ENCODE measurements at places on chromosomes 1 and 21.

- no peak for DNase-seq
These were observed 72.7 kb upstream of the CNN3 start for GRCh38 chr1:94999456-95000131.

- DNase-seq: no peak
These were observed 153.8 kb upstream of the C1orf105 start for GRCh38 chr1:172266528-172267174.

GRCh38 chr1:165313903-165314302 lies 42.6 kb downstream of the LMX1A start:
- DNase-seq: no peak

DNA sequence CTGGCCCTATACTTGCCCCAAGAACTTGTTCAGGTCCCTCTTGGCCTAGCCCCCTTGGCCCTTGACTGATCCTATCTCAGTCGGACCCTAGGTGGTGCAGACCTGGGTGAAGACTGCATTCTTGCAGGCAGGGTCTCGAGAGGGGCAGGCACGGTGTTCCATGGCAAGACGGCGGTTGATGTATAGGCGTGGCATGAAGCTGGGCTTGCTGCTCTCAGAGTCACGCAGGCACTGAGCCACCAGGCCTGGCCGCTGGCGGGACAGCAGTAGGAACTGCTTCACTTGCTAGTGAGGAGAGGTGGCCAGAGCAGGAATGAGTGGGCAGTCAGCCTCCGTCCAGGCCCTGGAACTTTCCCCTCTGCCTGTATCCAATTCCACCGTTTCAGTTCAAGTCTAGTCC lies 3.8 kb downstream of the HECTD3 start:
- DNase-seq: no peak

GRCh38 chr1:109277434-109278204 lies 5.3 kb downstream of the PSRC1 start:
- DNase-seq: peak; percentile 57

DNA sequence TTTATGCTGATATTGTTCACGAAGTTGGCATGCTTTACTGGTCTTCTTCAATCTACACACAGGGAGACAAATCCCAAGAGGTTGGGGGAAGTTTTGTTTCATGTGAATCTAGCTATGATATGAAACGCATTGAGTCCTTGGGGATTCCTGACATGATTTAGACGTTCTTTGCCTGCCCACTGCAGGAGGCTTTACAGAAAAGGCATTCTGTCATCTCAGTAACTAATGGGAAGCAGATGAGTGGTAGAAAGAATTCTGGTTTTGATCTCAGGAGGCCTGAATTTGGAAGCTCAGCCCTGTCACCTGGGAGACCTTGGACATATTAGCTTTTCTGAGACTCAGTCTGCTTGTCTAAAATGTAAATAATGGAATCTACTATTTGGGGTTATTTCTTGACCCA lies 383.0 kb upstream of the NFIA start:
- DNase-seq: no peak

DNA sequence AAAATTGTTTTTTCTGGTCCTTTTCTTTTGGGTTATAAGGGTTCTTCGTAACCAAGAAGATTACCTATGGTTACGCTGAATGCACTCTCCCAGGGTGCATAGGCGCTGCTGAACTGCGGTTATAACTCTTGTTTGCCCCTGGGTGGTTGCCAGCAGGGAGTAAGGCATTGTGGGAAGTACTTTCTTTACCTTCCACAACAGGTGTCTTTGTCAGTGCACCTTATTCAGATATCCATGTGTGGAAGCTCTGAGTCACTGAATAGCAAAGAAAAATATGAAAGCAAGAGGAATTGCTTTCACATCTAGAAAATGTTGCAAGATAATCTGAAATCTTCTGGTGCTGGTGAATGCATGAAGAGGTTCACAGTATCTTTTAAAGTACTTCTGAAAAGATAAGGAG lies 124.4 kb upstream of the CACYBP start:
- DNase-seq: no peak

GRCh38 chr1:167791281-167792187 lies 69.8 kb downstream of the MPZL1 start:
- DNase-seq: no peak

- no peak for DNase-seq
These were observed 6.7 kb upstream of the ABCG1 start for GRCh38 chr21:42212266-42212665.

DNA sequence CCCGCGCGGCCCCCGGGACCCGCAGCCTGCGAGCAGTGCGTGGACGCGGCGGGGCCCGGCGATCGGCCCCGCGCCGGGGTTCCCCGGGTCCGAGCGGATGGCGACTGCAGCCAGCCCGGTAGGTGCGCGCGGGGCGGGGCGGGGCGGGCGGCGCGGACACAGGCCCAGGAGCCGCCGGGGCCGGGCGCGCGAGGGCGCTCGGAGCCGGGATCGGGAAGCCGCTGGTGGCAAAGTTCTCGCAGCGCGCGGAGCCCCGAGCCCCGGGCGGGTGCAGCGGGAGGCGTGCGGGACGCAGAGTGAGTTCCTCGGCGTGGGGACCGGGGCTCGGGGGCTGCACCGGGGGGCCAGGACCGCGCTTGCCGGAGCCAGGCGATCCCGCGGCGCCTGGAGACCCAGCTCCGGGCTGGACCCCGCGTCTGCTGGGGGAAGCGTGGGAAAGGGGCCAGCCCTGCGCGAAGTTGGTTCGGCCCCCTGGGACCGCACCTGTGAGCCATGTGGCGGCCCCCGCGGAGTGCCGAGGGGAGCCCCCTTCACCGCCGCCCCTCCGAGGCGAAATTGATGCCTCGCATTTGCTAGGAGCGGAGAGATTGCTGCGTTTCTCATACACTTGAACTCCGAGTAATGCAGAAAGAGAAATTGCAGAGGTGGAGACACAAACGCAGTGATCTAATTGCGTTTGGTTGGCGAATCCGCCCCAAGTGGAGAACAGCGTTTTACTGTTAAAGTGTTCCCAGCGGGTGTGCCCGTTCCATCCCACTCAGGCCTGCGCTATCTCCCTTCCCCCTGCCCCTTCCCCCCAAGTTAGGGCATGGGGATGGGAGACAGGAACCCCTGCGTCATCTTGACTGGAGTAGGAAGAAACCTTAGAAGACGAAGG lies 228.9 kb upstream of the TMEM51 start:
- DNase-seq: no peak

DNA sequence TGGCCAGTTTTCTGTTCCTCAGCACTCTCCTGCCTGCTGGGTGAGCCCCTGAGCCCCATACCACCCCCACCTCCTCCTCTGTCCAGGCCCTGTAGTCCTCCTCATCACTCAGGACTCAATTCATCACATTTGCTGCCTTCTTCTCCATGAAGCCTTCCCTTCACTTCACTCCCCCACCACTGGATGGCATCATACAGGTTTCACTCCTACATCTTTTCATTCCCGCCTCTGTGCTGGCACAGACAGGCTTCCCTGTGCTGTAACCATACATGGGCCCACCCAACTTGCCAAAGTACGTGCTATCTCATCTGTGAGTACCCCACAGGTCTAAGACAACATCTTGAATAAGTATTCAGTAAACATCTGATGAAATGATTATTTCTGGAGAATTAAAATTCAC lies 56.9 kb downstream of the SLC45A1 start:
- DNase-seq: no peak

DNA sequence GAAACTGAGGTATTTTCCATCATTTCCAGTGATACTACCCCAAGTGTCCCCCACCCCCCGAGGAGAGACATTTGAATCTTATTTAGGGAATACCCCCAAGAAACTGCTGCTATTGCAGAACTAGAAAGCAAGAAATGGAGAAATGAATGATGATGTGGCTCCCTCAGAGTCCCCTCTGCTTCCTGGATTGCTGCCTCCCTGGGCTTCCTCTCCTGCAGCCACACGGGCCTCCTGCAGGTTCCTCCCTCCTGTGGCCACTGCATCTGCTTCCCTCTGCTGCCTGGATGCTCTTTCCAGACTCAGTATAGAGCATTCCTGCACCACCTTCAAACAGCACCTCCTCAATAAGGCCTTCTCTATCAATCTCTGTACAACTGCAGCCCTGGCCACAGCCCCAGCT lies 69.3 kb downstream of the SLC25A24 start:
- no peak for DNase-seq

- DNase-seq: no peak
These were observed 16.5 kb upstream of the UBE2U start for GRCh38 chr1:64186898-64187280.

GRCh38 chr1:87204921-87205320 lies 123.8 kb upstream of the LMO4 start:
- no peak for DNase-seq

- DNase-seq: no peak
These were observed 8.7 kb downstream of the WRAP73 start for GRCh38 chr1:3641046-3641760.

DNA sequence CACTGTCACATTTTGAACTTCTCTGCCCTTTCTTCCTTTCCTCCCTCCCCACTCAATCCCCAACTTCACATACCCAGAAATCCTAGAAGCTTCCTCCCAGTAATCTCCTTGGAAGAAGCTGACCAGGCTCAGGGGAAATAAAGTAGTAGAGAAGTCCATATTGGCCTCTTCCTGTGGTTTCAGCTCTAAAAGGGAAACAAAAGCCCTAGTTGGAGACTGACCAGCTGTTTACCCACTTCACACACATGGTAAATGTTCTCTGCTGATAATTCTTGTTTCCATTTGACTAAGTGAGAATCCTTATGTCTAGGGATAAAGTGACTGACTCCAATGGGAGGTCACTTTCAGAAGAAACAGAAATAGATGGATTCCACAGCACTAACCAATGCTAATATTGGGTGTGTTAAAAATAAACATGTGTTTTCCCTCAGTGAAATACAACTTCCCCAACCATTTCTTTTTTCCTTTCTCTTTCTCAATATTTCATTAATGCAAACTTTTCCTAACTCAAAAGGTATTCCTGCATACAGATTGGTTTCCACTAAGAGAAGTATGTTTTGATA lies 178.9 kb upstream of the DPT start:
- no peak for DNase-seq

- DNase-seq: no peak
These were observed 7.9 kb downstream of the CRABP2 start for GRCh38 chr1:156697481-156697880.

DNA sequence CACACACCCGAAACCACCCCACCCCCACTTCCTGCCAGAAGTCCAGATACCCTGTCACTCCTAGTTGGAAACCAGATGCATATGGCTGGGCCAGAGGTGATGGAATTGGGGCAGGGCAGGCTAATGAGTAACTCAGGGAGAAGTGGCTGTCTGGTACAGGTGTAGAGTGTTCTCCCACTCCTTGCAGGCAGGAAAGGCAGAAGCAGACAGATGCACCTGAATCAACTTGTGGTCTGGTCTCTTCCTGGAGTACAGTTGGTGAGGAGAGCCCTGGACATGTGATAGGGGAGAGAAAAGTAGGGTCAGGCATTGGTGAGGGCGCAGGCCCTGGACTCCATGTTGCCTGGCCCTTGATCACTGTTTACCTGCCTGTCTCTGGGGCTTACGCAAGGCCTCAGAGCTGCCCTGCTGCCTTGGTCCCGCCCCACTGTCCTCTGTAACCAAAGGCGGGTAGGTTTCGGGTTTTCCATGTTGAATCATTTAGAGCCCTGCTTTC lies 2.5 kb downstream of the CGN start:
- DNase-seq: peak; percentile 46

- no peak for DNase-seq
These were observed 276.7 kb downstream of the ZP4 start for GRCh38 chr1:237613984-237614383.

- no peak for DNase-seq
These were observed 76.6 kb downstream of the NTPCR start for GRCh38 chr1:233027046-233027445.

DNA sequence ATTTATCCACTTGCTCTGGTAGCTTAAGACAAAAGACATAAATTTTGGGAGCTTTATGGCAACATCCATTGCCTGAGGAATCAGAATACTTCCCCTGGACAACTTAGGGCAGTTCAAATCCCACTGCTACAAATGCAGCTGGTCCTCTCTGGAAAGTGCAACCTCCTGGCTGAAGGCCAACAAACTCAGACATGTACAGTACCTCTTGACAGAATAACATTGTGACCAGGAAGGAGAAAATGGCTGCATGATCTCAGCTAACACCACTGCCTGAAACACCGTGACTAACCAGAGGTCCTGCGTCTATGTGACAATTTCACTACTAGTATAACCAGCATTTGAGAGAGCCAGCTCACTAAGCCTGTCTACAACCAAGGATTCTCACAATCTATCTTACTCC lies 218.9 kb downstream of the CRB1 start:
- DNase-seq: no peak

- no peak for DNase-seq
These were observed 57.9 kb upstream of the FMOD start for GRCh38 chr1:203408486-203409481.

- peak; percentile 26 for DNase-seq
These were observed 100.2 kb downstream of the DPYD start for GRCh38 chr1:97820470-97821188.

GRCh38 chr1:179091691-179092165 lies 9.9 kb downstream of the TOR3A start:
- no peak for DNase-seq

- no peak for DNase-seq
These were observed 41.5 kb upstream of the TSNAX start for GRCh38 chr1:231487019-231487418.

GRCh38 chr1:206489980-206490770 lies 17.2 kb upstream of the RASSF5 start:
- DNase-seq: peak; percentile 63

GRCh38 chr1:12528021-12528852 lies 89.8 kb downstream of the DHRS3 start:
- DNase-seq: no peak

- DNase-seq: no peak
These were observed 131.2 kb downstream of the PIK3R3 start for GRCh38 chr1:46001081-46001785.

DNA sequence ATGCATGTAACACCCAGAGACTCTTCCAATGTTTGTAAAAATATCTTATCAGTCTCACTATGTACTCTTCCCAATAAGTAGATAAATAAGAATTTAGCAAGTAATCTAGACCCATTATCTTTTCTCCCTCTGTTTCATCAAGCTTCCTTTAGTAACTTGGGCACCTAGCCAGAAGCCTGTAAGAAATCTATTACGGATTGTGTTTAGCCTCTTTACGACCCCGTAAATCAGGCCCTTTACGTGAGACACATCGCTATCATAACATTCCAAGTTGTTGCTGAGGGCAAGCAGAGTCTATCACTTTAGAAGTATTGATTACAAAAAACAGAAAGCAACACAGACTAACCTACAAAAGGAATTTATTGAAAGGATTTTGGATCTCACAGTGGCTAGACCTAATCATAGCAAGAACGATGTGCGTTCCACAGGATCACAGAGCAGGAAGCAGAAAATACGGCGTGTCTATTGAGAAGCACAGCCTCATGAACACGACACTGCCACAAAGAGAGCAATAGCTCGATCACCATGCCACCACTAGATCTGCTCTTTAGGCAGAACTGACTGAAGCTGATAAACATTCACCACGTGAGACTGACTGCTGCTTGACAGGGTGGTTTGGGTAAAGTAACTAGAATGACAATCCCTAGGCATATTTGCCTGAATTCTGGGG lies 922.1 kb downstream of the AMY1C start:
- DNase-seq: no peak

Measured in kidney capillary endothelial cell (primary cell).